ENCODE measurements at places on chromosomes 12 and 14.

GRCh38 chr12:63292471-63293221 is 141.6 kb upstream of the AVPR1A start:
- DNase-seq = no peak

DNA sequence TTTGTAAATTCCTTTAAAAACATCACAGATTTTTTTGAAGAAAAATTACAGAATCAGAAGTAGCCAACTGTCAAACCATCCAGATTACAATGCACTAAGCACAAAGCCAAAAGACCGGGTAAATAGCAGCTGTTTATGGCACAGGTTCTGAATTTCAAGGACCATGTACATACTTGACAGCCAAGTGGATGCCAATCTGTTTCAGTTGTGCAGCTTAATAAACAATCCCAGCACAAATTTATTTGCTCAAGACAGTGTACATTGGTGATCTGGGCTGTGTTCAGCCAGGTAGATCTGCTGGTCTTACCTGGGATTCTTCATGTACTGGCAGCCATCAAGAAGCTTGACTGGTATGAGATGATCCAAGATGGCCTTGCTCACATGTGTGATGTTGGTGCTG is 229.8 kb upstream of the FLRT2 start:
- no peak for DNase-seq

GRCh38 chr14:88463318-88463717 is 77.9 kb downstream of the SPATA7 start:
- peak; percentile 12 for DNase-seq

DNA sequence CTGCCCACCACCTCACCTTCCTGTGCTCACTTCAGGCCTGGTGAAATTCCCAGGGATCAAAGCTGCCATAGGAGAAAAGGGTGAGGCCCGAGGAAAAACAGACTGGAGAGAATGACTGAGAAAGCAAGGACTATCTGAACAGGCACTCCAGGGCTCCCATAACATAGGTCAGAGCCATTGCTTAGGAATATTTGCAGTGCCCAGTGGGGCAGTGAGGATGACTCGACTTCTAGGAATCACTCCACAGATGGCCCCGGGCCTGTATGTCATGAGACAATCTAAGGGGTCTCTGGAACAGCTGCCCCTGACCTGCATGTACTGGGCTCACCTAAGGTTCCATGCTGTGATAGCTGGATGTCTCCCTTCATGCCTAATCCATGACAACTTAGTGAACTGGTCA is 51.6 kb downstream of the GPHB5 start:
- no peak for DNase-seq

- no peak for DNase-seq
Observed at GRCh38 chr12:56221232-56221756, 428 bp downstream of the RNF41 start.

DNA sequence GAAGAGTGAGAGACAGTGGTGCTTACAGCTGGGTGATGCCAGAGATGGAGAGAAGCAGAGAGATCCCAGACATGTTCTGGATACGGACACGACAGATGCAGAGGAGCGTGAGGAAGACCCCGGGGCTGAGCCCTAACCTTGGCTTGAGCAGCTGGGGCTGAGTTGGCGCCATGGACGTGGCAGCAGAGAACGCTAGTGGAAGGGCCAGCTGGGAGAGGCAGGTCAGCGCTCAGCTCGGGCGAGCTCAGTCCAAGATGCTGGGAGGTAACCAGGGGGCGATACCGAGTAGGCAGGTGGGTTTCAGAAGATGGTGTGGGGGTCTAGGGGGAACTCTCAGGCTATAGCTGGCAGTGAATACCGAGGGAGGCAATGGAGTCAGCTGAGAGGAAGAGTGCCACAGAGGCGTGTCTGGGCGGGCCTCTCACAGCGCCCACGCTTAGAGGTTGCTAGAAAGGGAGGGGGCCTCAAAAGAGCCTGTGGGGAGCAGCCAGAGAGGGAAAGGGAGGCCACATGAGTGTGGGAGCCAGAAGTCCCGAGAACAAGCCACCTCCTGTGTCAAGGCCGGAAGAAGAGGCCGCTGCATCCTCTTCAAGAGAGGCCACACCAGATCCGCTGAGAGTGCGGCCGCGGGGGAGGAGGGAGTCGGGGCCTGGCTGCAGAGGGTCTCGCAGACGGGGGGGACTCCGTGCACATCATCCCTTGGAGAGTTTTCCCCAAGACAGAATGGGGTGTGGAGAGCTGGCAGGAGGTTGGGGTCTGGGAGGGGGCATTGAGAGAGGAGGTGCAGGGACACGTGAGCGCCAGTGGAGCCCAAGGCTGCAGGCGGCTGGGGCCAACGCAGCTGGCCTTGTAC is 57.0 kb upstream of the DIO3 start:
- no peak for DNase-seq

DNA sequence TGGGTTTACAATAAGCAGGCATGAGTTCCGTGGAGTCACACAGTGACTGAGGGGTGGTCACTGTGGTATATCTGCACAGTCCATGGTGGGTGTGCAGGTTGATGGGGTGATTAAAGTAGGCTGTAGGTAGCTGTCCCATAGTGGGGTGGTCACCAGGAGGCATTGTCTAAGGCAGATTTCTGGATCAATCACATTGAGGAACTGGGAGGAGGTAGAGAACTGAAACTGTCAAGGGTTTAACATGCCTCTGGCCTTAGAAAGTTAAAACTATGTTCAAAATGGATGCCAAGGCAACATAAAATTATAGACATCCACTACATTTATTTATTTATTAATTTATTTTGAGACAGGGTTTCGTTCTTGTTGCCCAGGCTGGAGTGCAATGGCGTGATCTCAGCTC is 8.3 kb downstream of the ADCK1 start:
- no peak for DNase-seq

All from CD4-positive, alpha-beta T cell treated with Interferon alpha-2 for 1 hour (primary cell).